ENCODE measurements at places on chromosomes 13 and 19.

- no peak for DNase-seq
These were observed 27.2 kb downstream of the RCBTB2 start for GRCh38 chr13:48505597-48506091.

DNA sequence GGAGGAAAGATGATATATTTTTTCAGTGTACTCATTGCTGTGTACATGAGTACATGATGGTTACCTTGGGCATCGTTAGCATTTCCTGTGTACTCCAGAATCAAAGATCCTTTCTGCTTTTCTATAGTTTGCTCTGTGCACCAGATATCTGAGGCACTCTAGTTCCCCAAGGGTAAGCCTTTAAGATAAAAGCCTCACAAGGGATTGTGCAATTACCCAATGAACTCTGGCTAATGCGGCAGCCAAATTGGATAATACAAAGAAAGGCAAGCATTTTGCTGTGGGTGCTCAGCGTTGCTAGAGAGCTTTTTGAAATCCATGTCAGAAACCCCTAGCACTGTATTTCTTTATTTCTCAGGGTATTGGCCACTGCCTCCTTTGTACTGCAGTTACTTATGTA, 2.9 kb downstream of the CYSLTR2 start:
- DNase-seq = no peak

- no peak for DNase-seq
These were observed 408.6 kb downstream of the PCDH9 start for GRCh38 chr13:66821551-66821950.

DNA sequence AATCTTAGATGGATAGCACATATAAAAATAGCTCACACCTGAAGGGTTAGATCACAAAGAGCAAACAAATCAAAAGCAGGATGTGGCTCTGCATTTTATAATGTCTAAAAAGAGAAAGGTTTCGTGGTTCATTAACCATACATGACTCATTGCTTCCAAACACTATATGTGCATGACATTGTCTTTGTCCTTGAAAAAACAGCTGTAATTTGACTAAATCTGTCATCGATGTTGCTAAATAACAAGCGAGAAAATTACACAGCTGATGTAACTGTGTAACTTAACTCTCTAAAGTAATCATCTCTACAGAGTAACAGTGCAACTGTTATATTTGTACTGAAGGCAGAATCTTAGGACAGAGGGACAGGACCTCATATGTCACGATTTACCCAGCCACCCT, 383.1 kb upstream of the GPC6 start:
- no peak for DNase-seq

DNA sequence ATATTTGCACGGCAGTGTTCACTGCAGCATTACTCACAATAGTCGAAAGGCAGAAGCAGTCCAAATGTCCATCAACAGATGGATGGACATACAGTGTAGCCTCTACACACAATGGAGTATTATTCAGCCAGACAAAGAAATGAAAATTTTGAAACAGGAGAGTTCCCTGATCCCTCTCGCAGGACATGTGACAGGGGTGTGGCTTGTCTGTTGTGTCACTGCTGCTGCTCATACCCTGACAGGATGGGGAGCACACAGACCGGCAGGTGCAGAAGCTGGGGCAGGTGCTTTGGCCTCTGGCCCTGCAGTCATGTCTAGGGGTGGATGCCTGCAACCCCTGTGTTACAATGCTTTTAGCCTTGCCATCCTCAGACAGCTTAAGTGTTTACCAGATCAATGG, 204.3 kb downstream of the EFNB2 start:
- DNase-seq = no peak

DNA sequence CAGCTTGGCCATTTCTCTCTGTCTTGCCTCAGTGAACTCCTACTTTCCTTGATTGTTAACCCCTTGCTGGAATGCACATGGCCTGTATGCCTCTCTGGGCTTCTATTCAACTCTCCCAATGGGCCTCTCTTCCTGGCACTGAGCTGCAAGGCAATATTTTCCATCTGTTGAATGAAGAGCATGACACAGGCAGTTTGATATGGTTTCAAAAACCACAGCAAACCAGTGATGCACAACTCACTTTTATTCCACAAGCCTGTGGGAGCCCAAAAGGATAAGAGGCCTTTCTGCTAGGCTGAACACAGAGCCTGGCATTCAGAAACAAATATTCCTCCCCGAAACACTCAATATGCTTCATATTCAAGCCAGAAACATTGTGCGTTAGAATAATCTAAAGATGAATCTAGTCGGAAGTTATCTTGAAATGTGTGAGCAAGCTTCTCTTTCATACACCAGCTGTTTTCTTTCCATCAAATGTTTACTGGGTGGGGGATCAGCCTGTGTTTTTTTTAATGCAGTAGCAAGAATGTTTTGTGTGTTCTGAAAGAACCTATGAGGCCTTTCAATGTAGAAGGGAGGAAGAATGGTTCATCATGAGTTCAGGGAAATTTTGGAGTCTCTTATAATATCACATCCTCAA, 443.1 kb upstream of the SPRY2 start:
- DNase-seq = no peak

DNA sequence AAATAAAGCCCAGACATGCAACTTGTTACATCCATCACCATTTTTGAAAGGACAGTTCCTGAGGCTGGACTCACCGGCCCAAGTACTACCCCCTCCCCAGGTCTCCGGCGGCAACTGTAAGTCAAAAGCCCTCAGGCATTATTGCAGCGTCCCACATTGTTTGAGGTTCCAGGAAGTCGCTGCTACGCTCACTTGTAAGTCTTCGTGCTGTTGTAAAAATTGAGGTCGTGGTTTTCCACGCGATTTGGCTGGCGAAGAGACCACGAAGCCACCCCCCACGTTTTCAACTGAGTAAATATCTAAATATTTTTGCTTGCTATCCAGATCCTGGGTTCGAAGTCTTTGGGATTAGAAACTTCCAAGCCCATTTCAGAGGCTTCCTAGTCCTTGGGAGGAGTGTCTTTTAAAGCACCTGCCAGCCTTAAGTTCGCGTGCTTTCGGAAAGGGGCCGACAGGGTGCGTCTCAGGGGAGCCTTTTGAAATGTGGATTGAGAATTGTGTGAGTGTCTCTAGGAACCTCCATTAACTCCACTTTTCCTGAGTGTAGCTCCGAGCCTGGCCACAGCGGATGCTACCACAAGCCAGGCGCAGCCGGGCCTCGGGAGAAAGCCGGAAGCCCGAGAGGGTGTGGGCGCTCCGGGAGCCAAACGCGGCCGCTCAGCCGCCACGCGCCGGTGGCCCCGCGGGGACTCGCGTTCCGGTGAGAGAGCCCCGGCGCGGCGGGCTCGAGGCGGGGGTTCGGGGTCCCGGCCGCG, 434 bp upstream of the FNDC3A start:
- DNase-seq = no peak

DNA sequence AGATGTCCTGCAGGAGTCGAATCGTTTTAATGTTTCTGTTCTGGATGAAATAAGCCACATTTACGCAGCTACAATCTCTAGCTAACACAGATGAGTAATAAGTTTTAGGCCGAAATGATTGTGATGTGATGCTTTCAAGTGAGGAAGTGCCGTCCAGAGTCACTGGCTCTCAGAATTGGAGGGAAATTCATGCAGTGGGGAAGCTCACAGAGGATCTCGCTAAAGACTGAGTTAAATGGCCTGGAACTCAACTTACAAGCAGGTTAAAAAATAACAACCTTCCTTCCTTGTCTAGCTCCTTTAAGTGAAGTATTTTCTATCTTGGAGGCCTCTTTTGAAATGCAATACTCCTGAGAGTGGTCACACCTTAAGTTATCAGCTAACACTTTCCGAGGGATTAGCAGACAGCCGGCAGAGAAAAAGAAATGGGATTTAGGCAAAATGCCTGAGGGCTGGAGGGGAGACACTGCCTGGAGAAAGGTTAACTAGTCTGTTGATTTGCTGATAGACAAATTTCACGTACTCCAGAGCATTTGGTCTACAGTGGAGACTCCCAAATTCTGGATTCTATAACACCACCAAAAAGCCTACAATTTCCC, 74.2 kb downstream of the IRS2 start:
- no peak for DNase-seq

Measured in hepatic stellate cell (primary cell).